ENCODE measurements at places on chromosomes 12 and 14.

- no peaks in the 10 kb centered on the region for H3K27me3 ChIP-seq
- H3K27ac ChIP-seq = no peak overlapping the region
- no peak overlapping the region for H3K4me3 ChIP-seq
- no peaks in the 10 kb centered on the region for H3K4me1 ChIP-seq
- no peaks in the 10 kb centered on the region for H3K36me3 ChIP-seq
- no peak for DNase-seq
Observed at GRCh38 chr12:127539226-127539858, 727.6 kb upstream of the TMEM132C start.

DNA sequence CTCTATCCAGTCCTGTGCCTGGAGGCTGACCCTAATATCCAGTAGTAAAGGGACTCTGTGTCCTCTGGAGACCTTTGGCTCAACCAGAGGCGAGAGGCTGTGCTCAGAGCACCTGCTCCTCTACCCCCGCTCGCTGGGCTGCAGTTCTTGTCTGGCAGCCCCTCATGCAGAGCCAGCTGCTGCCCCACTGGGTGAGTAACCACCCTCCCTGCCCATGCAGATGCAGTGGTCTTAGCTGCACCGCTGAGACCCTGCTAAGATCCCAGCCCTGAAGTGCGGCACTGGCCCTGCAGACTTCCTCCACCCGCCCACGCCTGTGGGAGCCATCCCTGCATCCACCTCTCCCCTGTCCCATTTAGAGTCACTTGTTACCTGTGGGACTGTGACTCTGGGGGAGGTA is 347.5 kb upstream of the SFSWAP start:
- H3K4me3 ChIP-seq = no peak overlapping the region
- no peak overlapping the region for H3K27ac ChIP-seq
- no peaks in the 10 kb centered on the region for H3K36me3 ChIP-seq

GRCh38 chr12:69329669-69330428 is 18.3 kb upstream of the LYZ start:
- DNase-seq = peak; percentile 71
- peaks cover 47% of the 10 kb centered on the region for H3K4me1 ChIP-seq
- H3K27me3 ChIP-seq = no peaks in the 10 kb centered on the region
- H3K27ac ChIP-seq = peak overlapping the region; percentile 79
- no peaks in the 10 kb centered on the region for H3K36me3 ChIP-seq
- H3K4me3 ChIP-seq = peak overlapping the region; percentile 73

DNA sequence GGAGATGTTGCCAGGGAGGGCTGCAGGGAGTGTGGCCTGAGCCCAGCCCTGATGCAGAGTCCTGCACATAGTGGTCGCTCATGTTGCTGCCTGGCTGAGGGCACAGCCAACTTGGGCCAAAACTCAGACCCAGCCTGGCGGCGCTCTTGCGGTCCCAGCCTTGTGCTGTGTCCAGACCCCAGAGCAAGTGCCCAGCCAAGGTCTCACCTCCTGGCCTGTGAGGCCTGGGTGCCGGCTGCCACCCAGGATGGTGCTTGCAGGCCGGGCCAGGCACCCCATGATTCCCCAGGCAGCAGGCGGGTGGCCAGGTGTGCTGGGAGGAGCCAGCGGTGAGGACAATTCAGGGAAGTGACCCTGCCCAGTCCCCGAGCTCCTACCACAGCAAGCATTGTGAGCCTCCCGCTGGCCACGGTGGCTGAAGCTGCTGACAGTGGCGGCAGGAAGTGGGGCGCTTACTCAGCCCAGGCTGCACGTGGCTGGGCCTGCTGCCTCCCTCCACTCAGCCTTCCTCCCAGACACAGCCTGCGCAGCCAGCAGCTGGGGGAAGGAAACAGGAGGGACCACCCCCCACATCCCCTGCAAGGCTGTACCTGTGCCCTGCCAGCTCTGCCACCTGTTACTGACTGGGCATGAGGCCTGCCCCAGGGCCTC is 17.7 kb upstream of the PGF start:
- H3K4me3 ChIP-seq = no peak overlapping the region
- no peak for DNase-seq
- H3K4me1 ChIP-seq = no peaks in the 10 kb centered on the region
- no peaks in the 10 kb centered on the region for H3K27me3 ChIP-seq
- H3K27ac ChIP-seq = no peak overlapping the region
- H3K36me3 ChIP-seq = no peaks in the 10 kb centered on the region

All from CD8-positive, alpha-beta memory T cell (primary cell).